CD4-positive, alpha-beta T cell treated with Interleukin-4 for 4 hours (primary cell): ENCODE measurements at places on chromosomes 6 and 20.

DNA sequence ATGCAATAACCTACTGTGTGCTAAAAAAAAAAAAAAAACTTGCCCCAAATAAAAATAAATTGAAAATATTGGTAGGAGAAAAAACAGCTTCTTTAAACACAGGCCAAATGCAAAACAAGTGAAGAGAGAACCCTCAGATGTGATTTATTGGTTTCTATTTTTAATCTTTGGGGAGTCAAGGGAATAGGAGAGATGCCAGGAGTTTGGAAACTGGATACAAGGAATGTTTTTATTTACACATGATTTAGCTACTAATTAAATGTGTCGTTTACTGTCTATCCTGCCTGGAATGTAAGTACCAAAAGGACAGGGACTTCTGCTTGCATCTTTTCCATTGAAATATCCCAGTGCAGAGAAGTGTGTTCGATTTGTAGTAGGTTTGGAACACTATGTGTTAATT lies 810.7 kb downstream of the MAFB start:
- DNase-seq, result no peak

GRCh38 chr6:20919677-20920385 lies 385.6 kb downstream of the CDKAL1 start:
- no peak for DNase-seq

DNA sequence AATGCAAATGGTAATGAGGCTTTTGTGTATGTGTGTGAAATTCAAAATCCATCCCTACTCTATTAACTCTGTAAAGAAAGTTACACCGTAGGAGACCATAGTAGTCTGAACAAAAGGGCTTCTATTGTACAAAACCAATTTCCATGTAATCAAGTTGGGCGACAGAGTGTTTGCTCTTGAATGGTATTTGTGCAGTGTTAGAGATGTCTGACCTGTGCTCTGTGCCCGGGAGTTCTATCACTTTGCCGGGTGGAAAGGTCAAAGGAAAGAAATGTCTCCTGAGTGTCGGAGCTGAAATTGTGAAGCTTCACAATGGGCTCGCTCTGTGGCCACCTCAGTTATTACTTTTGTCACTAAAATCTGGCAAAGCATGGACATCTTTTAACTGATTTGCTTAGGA lies 312.0 kb downstream of the SAMD5 start:
- DNase-seq, result no peak

GRCh38 chr6:137866200-137866913 lies 702 bp upstream of the TNFAIP3 start:
- no peak for DNase-seq

- no peak for DNase-seq
These were observed 174.0 kb downstream of the SASH1 start for GRCh38 chr6:148516617-148517016.

GRCh38 chr6:140101818-140102217 lies 727.4 kb upstream of the CITED2 start:
- no peak for DNase-seq

- no peak for DNase-seq
These were observed 79.1 kb downstream of the DTD1 start for GRCh38 chr20:18666803-18667415.

GRCh38 chr6:905556-905955 lies 212.6 kb upstream of the EXOC2 start:
- no peak for DNase-seq

GRCh38 chr20:26154224-26154623 lies 457.6 kb upstream of the ZNF337 start:
- DNase-seq, result no peak

DNA sequence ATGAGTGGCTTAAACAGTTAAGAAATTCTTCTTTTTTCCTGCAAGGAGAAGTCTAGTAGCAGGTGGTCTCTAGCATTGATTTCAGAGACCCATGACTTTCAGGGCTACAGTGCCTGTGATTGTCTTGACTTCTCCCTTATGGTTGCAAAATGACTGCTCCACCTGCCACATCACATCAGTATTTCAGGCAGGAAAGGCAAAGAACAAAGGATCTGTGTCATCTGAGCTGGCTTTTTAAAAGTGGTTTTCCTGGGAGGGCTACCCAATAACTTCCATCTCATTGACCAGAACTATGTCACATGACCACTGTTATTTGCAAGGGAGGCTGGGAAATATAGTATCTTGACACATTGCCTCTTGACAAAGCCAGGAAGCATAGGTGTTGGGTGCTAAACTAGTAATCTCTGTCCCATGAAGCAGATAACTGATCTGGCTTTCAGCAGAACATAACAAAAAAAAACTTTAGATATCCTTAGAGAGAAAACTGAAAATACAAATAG lies 226.2 kb downstream of the DHX35 start:
- no peak for DNase-seq

GRCh38 chr6:21377356-21377755 lies 216.2 kb upstream of the SOX4 start:
- DNase-seq, result no peak

GRCh38 chr6:166221040-166221439 lies 53.4 kb upstream of the TBXT start:
- no peak for DNase-seq

GRCh38 chr6:53244399-53244931 lies 95.8 kb upstream of the GCM1 start:
- DNase-seq, result no peak

GRCh38 chr6:156731396-156731795 lies 45.8 kb upstream of the ARID1B start:
- no peak for DNase-seq

GRCh38 chr6:38813041-38813823 lies 98.1 kb downstream of the DNAH8 start:
- no peak for DNase-seq

DNA sequence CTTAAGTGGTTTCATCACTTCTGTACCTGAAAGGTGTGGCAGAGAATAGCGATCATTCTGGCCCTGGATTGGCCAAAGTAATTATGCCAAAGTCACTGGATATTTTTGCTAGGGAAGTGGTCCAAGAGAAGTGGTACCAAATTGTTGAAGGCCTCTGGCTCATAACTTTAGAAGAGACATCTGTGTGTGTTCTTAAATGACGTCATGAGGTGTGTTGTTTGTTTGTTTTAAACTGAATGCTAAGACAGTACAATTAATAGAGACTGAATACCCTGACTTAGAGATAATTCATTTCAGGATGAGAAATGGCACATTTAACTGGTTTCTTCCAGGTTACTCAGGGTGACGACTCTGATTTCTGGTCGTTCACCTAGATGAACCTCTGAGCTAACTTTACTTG lies 3.3 kb downstream of the VAPB start:
- DNase-seq, result no peak

DNA sequence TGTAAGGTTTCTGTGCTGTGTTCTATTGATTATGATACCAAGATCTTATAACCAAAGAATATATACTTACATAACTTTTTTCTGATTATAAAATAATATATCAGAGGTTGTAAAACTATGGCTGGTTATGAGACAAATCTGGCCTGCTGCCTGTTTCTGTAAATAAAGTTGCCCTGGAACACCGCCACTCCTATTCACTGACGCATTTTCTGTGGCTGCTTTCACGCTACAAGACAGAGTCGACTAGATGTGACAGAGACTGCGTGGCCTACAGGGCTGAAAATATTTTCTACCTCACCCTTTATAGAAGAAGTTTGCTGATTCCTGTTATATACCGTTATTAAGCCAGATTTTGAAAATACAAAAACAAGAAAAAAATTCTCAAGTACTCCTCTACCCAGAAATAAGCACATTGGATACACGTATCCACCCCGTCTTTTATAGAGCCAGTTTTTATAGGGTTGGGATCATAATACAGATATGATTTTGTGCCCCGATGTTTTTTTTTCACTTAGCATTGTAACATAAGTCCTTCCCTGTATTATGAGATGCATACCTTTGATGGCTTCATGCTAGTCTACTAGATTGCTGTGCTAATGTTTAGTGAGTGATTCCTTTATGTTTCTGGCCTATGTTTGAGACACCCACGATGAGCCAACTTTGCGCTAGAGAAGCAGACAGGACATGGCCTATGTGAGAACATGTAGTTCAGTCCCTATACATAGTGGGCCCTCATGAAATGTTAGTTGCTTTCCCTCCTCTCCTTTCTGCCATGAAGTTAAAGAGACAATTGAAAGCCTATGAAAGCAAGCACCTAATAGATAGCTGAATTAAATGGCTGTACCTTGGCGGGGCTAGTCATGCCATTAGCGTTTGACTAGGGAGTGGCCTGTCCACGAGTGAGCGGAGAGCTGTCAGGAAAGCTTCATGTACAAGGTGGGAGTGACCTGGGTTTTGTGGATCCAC lies 98.1 kb upstream of the KCNK16 start:
- no peak for DNase-seq

DNA sequence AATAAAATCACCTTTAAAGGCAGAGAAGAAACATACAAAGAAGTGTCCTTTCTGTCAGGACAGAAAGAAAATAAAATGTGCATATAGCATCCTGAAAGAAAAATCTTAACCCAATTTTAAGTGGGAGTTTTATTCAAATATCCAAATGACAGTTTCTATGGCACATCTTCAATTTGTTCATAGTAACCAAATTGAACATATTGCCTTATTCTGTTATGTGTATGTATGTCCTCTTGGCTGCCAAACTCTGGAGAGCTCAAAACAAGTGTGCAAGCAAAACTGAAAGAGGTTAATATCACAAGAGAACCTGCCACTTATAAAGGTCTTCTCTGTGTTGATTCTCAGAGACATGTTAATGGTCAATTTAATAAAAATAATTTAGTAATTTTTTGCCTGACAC lies 334.7 kb downstream of the BCKDHB start:
- DNase-seq, result no peak

DNA sequence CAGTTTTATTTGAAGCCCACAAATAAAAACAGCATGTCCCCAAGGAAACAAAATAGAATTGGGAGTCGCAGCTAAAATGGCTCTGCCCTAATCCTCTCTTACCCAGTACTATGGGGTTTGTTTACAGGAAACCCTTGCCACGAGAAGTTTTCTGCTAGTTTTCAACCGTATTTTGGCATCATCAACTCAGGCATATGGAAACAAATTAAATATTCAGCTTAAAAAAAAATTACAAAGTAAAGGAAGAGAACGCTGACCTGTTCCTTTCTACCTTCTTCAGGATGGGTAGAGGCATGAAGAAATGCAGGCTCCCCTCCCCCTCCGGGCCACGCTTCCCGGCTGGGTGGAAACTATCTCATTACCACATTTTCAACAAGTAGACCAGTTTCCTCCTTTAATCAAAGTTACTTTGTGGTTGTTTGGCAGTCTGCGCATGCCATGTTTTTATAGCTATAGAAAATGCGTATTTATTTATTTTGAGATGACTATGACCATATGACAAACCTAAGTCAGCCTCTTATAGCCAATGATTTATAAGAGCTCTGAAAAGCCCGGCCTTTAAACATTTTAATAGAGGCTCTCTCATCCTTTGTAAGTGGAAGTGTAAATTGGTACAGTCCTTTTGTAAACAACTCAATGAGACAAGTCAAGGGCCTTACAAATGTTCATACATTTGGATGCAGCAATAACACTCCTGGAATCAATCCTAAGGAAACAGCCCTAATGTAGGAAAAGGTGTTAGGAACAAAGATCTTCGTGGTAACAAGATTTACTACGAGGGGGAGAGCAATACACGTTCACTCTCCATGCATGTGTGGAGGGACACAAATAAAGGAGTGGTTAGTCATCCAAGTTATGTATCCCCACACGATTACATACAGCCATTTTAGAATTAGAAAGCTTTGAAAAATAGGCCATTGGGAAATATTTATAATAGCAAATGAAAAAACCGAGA lies 16.1 kb upstream of the ZNF217 start:
- DNase-seq, result peak; percentile 81

- DNase-seq, result peak; percentile 30
These were observed 55.3 kb upstream of the UFL1 start for GRCh38 chr6:96466147-96466863.

DNA sequence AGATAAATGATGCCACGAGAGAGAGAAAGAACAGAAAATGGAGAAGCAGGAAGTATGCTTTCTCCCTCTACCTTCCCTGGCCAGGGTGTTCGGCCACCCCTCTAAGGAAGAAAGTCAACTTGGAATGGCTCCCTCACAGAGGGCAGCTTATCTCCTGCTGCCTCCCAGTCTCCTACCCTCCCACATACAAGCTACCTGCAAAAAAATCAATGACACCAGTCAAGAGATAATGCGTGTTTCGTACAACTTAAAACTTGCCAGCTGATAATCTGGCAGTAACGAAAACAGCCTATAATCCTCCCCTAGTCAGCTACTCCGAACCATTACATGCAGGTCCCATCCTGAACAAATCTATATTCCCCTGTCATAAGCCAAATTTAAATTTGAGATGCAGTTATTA lies 61.7 kb downstream of the BTBD9 start:
- no peak for DNase-seq

DNA sequence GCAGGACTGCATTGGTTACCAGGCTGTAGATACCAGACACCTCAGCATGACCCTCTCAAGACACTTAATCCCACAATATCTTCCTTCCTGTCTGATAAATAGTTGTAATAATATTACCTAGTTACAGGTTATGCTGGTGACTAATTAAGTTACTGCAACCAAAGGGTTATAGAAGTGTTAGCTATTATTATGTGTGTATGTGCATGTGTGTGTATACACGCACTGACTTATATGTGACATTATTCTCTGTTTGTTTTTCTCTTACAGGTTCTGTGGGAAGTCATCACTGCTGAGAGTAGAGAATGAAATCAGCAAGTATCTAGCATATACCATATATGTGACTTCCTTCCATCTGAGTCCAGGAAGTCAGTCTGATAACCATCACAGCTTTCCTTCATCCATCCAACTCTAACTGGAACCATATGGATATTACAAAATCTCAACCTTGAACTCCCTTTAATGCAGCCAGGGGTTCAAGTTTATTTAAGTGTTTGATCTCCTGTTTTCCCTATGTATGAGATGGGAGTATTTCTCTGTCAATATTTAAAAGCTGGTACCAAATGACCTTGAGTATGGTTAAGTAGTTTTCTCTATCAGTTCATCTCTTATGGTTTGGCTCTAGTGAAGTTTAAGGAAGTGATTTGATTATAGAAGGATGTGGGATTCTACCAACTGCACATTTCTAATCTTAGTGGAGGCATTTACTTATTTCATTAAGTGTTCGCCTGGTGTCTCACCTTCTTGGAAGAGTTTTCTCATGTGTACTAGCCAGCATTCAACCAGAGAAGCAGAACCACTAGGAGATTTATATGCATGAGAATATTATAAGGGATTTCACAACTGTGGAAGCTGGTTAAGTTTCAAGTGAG lies 313.2 kb downstream of the HIVEP2 start:
- DNase-seq, result no peak

GRCh38 chr6:154236646-154237301 lies 119.8 kb downstream of the IPCEF1 start:
- no peak for DNase-seq

- DNase-seq, result no peak
These were observed 91.9 kb downstream of the TFAP2A start for GRCh38 chr6:10323018-10323417.
